ENCODE measurements at places on chromosomes 4 and X. TPM values are rescaled to one million over a fixed set of nuclear protein-coding genes. Genes with fewer than 3 reads are reported as not detected.

Gene KCNE5
- total RNA-seq: 0.21 TPM

DNA sequence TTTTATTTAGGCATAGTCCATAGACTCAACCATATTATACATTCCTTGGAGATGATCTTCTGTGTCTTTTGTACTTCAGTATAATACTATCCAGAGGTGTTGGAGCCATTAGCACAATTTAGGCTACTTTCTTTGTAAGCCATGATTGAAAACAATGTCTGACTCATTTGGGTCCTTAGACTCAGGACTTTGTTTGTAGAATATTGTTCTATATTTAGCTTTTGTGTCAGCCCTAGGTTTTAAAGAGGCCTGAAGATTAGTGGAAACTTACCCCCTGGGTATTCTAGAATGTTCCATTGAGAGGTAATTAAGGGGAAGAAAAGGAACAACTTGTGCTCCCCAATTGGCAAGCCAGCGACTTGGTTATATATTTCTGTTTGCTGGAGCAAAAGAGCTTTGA, 145.2 kb upstream of the SCML1 start:
- H3K27ac ChIP-seq: no peak overlapping the region
- peaks cover 23% of the 10 kb centered on the region for H3K4me1 ChIP-seq
- no peak for DNase-seq
- no peak overlapping the region for H3K4me3 ChIP-seq
- no peaks in the 10 kb centered on the region for H3K36me3 ChIP-seq

DNA sequence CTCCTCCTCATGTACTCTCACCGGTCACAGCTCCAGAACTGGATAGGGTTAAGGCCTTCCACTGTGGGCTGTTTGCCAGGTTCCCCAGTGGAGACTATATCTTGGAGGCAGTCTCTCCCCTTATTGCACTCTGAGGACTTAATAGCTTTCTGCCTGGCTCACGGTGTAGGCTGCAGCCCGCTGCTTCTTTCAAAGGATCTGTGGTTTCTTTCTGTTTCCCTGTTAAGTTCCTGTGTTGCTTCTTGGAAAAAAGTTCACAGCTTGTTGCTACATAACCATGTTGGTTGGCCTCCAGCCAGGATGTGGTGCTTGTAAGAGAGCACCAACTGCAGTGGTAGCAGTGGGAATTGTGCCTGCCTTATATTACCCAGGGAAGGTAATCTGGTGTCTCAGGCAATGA, 24.9 kb upstream of the ZDHHC15 start:
- no peak overlapping the region for H3K4me3 ChIP-seq
- H3K27me3 ChIP-seq: no peaks in the 10 kb centered on the region
- H3K27ac ChIP-seq: no peak overlapping the region
- no peaks in the 10 kb centered on the region for H3K36me3 ChIP-seq
- no peaks in the 10 kb centered on the region for H3K4me1 ChIP-seq
- no peak for DNase-seq

DNA sequence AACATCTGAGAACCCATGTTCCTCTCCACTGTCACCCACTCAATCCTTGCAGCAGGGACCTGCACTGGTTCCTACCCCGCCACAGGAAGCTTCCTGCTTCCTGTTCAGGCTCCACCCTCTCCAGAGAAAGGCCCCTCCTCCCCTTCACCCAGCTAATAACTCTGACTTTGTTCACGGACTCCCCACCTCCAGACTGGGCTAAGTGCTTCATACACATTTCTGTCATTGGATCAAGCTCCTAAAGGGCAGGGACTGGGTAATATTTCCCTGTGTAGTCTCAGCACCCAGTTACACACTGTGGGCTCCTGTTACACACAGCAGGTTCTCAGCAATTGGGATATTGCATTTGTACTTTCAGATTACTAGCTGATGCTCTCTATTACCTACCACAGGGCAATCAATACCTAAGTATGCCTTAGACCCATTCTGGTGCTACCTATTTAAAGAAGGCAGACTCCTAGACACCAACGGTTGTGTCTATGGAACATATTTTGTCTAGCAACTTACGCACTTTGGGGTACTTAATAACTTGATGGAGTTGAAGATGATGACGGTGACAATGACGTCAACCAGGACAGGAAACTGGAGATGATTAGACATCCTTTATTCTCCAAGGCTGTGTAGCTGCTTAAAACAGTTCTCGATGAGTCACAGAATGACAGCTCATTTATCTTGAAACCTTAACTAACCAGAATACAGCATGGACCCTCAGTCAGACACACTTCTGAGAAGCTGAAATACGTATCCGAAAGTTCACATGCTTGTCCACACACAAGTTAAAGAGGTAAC, 58.1 kb downstream of the MAML3 start:
- DNase-seq: peak; percentile 81
- peak overlapping the region; percentile 75 for H3K4me3 ChIP-seq
- peak overlapping the region; percentile 99 for H3K27ac ChIP-seq
- H3K4me1 ChIP-seq: peaks cover 93% of the 10 kb centered on the region
- no peaks in the 10 kb centered on the region for H3K36me3 ChIP-seq

GRCh38 chrX:132909643-132910042, 48.8 kb downstream of the HS6ST2 start:
- no peaks in the 10 kb centered on the region for H3K36me3 ChIP-seq
- peaks cover 2% of the 10 kb centered on the region for H3K27me3 ChIP-seq
- no peak overlapping the region for H3K27ac ChIP-seq
- no peak overlapping the region for H3K4me3 ChIP-seq

DNA sequence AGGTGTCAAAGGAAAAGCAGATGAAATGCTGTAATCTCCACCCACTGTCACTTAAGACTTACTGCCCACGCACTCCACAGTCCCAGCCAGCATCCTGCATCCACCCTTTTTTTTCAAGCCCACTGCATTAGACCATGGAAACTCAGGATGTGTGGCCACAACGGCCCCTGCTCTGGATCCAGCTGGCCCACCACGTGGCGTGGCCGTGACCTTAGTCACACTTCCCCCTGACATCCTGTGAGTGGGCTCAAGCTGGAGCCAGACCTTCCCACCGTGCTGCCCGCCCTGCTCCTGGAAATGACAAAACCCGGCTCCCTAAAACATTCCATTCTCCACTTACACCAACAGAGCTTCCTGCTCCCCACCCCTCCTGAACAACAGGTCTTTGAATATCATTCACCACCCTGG, 588.3 kb upstream of the DIPK2B start:
- H3K36me3 ChIP-seq: peaks cover 62% of the 10 kb centered on the region
- no peak overlapping the region for H3K4me3 ChIP-seq
- H3K27me3 ChIP-seq: no peaks in the 10 kb centered on the region
- DNase-seq: no peak
- H3K4me1 ChIP-seq: peaks cover 69% of the 10 kb centered on the region

- DNase-seq: no peak
- no peaks in the 10 kb centered on the region for H3K27me3 ChIP-seq
- no peaks in the 10 kb centered on the region for H3K36me3 ChIP-seq
- no peak overlapping the region for H3K27ac ChIP-seq
- H3K4me3 ChIP-seq: no peak overlapping the region
- no peaks in the 10 kb centered on the region for H3K4me1 ChIP-seq
Observed at GRCh38 chrX:72057849-72058248, 73.9 kb downstream of the RTL5 start.

All from activated CD4-positive, alpha-beta T cell treated with anti-CD3 and anti-CD28 coated beads for 36 hours (primary cell).